ENCODE measurements at places on chromosomes 4 and X. TPM values are rescaled to one million over a fixed set of nuclear protein-coding genes. Genes with fewer than 3 reads are reported as not detected.
A peak's percentile ranks its signal among the peaks of the same experiment; 100 is the strongest.

Gene CT55
- total RNA-seq = not detected

GRCh38 chr4:165842684-165843083 is 30.4 kb upstream of the TLL1 start:
- DNase-seq = no peak

GRCh38 chr4:81786063-81786763 is 314.5 kb upstream of the RASGEF1B start:
- peak; percentile 16 for DNase-seq

Gene HTT
- 33.4 TPM for total RNA-seq

Gene VCX
- total RNA-seq = not detected

GRCh38 chrX:99703473-99703872 is 706.6 kb downstream of the PCDH19 start:
- DNase-seq = no peak

GRCh38 chr4:74308215-74308614 is at the start of gene EPGN:
Gene EPGN, plus strand, starts transcription at chr4:74308470. Its CDS starts 64 bp downstream, at chr4:74308534.
- DNase-seq = no peak

Gene AWAT2
- not detected for total RNA-seq

DNA sequence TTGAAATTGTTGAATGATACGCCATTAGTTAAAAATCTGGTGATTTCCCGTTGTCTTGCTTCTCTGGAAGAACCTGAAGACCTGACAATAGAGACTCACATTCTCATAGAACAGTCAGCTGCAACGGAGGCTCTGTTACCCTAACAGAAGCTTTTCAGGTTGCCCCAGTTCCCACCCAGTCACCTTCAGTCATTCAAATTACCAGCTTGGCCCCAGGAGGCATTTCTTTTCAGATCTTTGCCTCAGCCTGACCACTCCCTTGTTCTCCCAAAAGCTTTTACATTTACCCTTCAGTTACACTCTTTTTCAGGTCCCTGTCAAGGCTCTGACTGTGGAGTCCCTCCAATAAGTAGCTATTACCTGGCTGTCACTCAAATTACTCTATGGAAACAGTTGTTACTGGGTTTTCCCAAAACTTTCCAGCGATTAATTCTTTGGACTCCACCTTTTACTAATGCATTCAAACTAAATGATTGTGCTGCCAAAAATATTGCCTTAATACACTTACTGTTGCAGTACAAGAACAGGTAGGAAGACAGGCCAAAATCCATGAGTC is 162.2 kb upstream of the FTHL17 start:
- no peak for DNase-seq

Gene LANCL3
- 0.78 TPM for total RNA-seq

DNA sequence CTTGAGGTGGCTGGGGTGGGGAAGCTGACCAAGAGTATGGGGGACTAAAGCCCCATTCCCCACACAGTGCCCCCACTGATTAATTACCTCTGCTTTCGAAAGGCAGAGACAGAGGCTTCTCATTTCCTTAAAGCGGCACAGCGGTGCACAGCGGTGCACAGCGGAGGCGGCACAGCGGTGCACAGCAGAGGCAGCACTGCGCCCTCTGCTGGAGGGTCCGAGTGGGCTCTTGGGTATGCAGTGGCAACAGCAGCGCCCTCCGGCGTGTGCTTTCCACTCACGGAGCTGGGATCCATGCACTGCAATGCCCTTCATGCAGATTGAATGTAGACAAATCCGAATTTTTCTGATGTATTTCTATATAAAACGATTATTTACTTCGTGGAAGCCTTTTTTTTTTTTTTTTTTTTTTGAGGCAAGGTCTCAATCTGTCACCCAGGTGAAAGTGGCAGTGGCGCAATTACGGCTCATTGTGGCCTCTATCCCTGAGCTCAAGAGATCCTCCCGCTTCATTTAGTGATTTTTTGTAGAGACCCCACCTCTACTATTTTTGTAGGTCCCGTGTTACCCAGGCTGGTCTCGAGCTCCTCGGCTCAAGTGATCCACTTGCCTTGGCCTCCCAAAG is 19.7 kb upstream of the PRPS2 start:
- peak; percentile 7 for DNase-seq

Gene OCIAD2
- 204 TPM for total RNA-seq

Gene CNOT6L
- total RNA-seq = 3.6 TPM

Gene SATL1
- total RNA-seq = not detected

Gene DRD5
- total RNA-seq = not detected

Gene SPANXC
- total RNA-seq = not detected

GRCh38 chr4:6826781-6827508 is 44.4 kb downstream of the KIAA0232 start:
- DNase-seq = no peak

Gene COMMD8
- 7.9 TPM for total RNA-seq

Gene HTN1
- total RNA-seq = not detected

DNA sequence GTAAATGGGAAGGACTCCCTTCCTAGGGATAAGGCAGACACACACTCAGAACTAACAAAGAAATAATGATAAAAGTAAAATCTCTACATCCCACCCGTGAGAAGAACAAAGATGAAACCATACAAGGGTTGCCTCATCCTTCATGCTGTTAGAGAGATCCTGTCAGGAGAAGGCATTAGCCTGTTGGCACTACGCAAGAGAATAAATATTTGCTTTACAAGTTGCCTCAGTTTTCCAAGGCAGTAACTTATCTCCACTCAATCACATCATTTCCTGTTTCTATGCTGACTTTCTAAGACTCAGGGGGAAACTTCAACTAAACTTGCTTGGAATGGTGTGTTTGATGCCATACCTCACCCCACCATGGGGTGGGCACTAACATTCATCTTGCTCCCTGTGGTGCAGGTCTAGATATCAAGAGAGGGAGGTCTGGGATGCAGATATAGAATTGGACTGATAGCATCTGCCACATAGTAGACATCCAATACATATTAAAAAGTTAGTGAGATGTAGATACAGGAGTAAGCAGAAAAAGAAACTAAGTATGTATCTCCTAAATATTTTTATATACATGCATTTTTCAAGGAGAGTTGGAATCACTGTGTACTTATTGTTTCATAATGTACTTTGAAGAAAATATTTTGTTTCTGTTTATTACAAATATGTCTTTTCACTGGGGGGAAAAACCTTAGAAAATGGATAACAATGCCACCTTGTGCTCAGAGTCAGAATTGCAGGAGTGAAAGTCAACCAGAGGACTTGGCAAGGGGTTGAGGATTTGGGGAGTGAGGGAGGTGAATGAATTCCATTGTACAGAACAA is 57.2 kb upstream of the BEX4 start:
- peak; percentile 66 for DNase-seq
